ENCODE measurements at places on chromosomes 7 and 10. TPM values are rescaled to one million over a fixed set of nuclear protein-coding genes. Genes with fewer than 3 reads are reported as not detected.

Gene PON3
- not detected for total RNA-seq

Gene FERD3L
- not detected for total RNA-seq

DNA sequence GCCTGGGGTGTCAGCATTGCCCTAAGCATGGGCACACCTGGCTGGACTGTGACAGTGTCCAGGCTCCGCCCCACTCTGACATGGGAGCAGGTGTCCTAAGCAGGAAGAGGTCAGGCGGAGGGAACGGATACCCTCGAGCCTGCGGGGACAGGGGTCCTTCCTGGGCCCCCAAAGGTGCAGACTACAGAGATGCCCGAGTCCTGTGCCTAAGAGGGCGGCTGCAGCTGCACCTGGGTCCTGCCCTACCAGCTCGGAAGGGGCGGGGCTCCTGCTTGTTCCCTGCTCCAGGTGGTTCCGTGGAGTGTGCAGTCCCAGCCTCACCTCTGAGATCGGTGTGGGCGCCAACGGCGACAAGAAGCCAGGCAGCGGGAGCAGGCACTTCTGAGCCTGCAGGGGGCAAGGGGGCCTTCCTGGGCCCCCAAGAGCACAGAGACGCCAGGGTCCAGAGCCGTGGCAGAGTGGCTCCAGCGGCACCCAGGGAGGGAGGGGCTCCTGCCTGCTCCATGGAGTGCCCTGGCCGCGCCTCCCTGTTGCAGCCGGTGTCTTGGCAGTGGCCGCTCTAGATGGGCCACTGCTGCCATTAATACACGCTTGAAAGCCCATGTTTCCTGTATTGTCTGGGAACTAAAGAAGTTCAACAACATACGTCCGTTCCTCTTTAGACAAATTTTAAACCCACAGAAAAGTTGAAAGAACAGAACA, 64.5 kb upstream of the CACNA2D1 start:
- DNase-seq: no peak

DNA sequence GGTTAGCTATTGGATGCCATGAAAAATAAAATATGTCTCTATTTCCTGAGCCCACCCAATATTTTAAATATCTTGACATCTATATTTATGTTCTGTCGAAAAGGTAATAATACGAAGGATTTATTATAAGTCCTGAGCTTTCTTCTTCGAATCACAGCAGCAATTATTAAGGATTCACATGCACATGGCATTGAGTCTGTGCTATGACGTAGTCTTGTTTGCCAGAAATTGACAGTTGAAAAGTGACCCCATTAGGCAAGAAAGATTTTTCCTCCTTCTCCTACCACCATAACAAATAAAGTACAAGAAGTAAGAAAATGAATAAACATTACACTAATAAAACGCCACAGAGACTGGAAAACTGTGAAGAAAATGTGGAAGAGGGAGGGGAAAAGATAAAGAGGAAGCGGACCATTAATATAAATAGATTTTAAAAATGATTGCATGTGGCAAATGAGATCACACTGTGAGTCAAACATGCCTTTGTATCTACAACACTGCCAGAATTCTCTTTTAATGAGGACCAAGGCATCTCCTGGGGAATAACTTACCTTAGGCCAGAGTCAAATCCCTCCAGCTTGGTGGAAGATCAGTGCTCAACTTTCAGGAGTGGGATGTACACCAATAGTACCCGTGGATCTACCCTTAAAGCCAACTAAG, 21.6 kb downstream of the FZD1 start:
- no peak for DNase-seq

Gene SPDYE5
- 0.29 TPM for total RNA-seq

DNA sequence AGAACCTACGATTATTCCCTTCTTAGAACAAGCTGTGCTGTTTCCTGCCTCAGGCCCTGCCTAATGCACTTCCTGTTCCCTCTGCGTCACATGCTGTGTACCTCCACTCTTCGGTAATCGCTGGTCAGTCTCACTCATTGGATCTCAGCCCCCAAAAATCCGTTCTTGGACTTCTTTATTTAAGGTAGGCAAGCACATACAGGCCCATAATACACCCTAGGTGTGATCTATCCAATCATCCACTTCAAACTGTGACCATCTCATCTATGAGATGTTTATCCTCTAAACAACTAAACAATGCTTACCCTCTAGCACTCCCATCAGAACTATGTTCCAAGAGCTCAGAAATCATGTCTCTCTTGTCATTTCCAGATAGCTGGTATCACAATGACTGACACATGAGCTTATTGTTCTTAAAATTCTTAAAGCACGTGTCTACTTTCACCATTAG, 83.9 kb downstream of the CADPS2 start:
- no peak for DNase-seq

- DNase-seq: peak; percentile 10
These were observed 233.6 kb downstream of the SNX13 start for GRCh38 chr7:17706734-17707133.

DNA sequence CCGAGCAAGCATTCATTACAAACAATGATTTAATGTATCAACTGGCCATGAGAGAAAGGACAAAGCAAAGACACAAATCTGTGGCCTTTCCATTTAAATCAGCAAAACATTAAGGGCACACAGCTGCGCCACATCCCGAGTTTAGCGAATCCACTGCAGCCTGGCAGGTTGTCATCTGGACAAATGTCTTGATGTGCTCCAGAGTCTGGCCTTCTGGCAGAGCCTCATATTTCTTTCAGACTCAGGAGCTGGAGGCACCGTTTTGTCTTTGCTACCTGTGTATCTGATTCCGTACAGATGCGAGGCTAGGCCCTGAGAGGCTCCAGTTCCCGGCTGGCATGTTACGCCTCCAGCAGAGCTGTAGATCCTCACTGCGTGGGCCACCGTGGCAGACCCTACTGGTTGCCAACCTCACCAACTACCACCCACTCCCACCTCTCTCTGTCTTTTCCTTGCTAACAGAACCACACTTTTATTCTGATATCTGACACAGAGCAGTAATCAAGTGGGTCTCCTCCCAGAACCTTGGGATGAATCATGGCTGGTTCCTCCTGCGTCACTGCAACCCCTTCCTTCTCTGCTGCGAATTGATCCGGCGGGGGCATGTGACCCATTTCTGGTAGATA, 40.9 kb upstream of the EFCAB10 start:
- no peak for DNase-seq

Gene TLX1
- total RNA-seq: not detected

Gene CC2D2B
- total RNA-seq: not detected

DNA sequence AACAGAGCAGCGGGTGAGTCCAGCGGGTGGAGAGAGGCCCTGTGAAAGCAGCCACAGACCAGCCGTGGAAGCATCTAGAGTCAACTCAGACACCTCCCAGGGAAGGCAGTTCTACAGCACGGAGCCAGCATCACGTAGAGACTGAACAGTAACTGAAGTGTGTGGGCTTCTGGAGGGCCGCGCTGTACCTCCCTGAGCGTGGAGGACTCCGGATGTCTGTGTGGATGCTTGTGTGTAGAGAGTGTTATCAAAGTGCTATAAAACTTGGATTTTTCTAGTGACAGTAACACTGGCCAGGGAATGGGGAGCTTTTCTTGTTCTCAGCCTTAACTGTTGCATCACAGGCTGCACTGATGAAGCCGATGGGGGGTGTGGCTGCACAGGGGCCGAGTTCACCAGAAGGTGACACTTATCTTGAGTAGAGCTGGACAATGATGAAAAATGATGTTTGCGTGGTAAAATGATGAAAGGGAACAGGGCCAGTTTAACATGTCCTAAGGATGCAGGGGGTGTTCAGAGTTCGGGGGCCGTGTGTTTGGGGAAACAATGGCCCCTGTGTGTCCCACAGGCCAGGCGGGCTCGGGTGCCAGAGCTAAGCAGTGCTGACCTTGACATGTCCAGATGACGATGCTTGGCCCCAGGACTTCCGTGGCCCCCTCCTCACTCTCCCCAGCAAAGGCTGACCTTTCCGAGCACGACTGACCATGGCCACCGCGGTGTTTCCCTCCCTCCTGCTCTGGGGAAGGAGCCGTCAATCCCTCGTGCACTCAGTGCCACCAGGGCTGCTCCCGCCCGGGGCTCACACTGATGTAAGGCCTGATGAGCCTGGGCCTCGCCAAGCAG, 21.9 kb downstream of the MNX1 start:
- no peak for DNase-seq

DNA sequence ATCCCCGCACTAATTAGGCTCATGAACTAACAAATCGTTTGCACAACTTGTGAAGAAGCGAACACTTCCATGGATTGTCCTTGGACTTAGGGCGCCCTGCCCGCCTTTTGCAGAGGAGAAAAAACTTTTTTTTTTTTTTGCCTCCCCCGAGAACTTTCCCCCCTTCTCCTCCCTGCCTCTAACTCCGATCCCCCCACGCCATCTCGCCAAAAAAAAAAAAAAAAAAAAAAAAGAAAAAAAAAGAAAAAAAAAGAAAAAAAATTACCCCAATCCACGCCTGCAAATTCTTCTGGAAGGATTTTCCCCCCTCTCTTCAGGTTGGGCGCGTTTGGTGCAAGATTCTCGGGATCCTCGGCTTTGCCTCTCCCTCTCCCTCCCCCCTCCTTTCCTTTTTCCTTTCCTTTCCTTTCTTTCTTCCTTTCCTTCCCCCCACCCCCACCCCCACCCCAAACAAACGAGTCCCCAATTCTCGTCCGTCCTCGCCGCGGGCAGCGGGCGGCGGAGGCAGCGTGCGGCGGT, at the start of gene EMX2:
Gene EMX2, plus strand, starts transcription at position 41 of the 519 bp plus-strand sequence. CDS start 522 bp downstream, outside the sequence.
- no peak for DNase-seq

Gene LRIT1
- not detected for total RNA-seq

GRCh38 chr7:150389532-150389816, 10.3 kb downstream of the ZNF775 start:
- DNase-seq: no peak

DNA sequence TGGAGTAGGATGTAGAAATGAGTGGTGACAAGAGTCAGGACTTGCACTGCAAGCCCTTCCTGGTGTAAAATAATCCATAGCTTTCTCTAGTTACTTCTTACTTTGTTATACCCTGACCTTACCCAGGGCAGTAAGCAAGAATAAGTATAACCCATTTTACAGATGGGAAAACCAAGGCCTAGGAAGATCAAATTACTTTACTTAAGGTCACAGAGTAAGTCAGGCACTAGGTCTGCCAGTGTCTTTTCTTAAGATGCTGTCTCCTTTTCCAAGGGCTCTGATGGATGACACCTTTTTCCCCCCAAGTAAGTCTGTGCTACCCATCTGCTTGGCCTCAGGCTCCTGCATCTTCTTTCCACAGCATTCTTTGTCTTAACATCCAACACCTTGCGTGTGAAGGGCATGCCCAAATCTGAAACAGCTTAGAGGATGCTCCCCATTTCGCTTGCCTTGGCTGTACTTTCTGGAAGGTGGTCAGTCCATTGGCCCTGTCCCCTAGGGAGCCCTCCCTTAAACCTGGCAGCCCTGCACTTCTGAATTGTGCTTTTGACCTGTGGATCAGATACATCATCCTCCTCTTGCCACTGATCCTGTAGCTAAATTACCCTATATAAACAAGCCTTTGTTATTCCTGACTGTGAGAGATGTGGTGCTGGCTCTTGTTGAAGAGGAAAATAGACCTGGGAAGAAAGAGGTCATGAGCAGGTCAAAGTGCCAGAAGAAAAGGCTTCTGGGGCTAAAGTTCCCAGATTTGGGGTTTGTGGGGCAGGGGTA, 168.6 kb downstream of the LRMDA start:
- DNase-seq: no peak

Gene CLRN3
- total RNA-seq: not detected

DNA sequence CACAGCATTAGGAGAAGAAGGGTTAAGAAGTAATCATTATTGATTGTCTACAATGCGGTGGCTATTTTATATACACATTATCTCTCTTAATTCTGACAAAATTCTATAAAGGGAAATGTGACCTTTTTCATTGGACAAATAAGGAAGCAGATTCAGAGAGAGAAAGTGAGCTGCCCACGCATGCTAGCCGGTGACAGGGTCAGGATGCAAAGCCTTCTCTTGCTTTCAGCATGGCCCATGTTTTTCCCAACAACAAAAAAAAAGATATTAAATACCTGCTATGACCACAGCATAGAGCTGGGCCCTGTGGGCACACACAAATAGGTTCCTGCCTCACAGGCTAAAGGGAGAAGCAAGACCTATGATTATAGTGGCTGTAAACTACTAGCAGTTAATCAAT, 66.8 kb downstream of the PPP1R3C start:
- DNase-seq: no peak

GRCh38 chr10:58697691-58698090, 185.0 kb downstream of the BICC1 start:
- no peak for DNase-seq

DNA sequence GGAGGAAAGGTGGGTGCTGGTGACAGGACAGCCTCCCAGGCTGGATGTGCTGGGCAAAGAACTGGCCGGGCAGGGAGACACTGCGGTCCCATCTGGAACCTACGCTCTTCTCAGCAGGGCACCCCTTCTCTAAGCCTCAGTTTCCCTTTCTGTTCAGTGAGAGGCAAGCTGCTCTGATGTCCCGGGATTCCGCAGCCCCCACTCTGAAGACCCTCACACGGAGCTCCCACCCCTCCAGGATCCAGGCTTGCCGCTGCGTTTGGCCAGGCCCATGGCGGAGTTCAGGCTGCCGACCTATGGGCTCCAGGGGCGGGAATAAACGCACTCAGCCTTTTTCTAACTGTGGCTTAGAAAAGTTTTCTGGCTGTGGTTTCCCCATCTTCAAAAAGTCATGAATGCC, 10.2 kb upstream of the INTS1 start:
- no peak for DNase-seq

Gene CALN1
- not detected for total RNA-seq

Gene ABLIM1
- total RNA-seq: 202 TPM

- no peak for DNase-seq
These were observed 40.3 kb upstream of the EFCAB10 start for GRCh38 chr7:105621617-105622016.

GRCh38 chr10:29482591-29483431, 152.0 kb downstream of the SVIL start:
- DNase-seq: no peak

- DNase-seq: no peak
These were observed 128.7 kb downstream of the TSPAN12 start for GRCh38 chr7:120729245-120729644.

Gene LRRC17
- total RNA-seq: 0.52 TPM

Gene NPTX2
- total RNA-seq: not detected

Gene ACADSB
- total RNA-seq: 36.4 TPM

- DNase-seq: no peak
These were observed 634.2 kb upstream of the GALNT17 start for GRCh38 chr7:70497793-70498192.

DNA sequence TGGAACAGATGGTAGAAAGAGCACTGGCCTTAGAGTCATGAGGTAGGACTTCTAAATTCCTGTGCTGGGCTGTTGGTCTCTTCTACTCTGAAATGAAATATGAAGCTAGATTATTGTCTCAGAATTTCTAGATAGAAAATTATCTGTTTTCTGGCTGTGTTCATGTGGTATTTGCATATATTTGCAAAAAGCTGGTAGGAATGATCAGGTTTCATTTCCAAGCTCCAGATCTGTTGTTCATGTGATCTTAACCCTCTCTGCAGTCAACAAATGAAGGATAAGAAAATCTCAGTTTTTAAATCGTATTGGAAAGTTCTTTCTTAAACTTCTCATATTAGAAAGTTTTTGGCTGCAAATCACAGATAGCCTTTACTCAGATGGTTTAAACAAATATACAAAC, 248.3 kb downstream of the CDK14 start:
- no peak for DNase-seq

All from CD4-positive, alpha-beta memory T cell (primary cell).